ENCODE measurements at places on chromosomes 7 and 10.

DNA sequence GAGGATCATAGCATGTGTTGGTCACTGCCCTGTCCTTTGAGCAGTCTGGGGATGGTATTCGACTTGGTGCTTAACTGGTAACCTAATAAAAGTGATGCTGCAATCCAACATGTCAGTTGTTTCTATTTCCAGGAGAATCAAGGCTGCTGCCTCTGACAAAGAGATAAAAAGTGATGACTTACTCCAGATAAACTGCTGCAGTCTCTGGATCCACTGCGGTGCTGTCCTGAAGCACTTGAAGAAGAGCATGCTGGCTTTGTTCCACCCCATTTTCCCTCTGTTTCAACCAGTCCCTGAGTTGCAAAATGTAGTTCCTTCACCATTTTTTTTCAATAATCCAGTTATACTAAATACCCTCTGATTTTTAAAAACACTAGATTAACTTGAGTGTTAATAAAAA, 403.5 kb upstream of the ANKRD30A start:
- no peak for DNase-seq

DNA sequence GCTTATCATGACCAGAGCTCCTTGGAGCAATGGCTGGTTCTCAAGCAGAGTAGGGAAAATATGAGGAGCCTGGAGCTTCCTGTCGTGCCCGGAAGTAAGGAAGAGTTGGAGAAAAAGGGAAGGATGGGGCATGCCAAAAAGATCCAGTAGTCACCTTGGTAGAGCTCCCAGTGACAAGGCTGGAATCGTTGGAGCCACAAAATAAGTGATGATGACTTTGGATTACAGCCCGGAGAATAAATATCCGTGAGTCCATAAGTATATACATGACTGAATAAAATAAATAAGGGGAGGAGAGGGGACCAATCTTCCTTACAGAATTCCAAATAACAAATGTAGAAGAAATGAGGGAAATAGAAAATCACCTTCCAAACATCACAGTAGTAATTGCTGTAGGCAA, 29.3 kb downstream of the LMTK2 start:
- no peak for DNase-seq

DNA sequence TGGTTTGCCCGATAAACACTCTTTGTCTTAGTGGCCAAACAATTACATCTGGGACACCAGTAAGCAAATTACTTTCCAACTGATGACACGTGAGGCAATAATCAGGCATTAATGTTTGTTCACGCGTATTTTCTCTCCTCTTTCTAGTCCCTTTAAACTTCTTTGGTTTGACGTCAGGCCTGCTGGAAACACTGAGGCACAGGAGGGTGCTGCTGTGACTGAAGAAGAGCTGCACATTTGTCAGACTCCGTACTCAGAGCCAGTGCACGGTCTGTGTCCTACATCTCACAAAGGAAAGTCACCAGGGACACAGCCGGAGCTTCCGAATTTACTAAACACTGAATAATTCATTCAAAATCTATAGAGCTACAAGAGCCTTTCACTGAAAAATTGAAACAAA, 57.6 kb upstream of the ANAPC16 start:
- DNase-seq = no peak

GRCh38 chr7:15607529-15608210, 45.9 kb upstream of the AGMO start:
- no peak for DNase-seq

GRCh38 chr10:1316121-1316808, 260.1 kb downstream of the WDR37 start:
- DNase-seq = no peak

DNA sequence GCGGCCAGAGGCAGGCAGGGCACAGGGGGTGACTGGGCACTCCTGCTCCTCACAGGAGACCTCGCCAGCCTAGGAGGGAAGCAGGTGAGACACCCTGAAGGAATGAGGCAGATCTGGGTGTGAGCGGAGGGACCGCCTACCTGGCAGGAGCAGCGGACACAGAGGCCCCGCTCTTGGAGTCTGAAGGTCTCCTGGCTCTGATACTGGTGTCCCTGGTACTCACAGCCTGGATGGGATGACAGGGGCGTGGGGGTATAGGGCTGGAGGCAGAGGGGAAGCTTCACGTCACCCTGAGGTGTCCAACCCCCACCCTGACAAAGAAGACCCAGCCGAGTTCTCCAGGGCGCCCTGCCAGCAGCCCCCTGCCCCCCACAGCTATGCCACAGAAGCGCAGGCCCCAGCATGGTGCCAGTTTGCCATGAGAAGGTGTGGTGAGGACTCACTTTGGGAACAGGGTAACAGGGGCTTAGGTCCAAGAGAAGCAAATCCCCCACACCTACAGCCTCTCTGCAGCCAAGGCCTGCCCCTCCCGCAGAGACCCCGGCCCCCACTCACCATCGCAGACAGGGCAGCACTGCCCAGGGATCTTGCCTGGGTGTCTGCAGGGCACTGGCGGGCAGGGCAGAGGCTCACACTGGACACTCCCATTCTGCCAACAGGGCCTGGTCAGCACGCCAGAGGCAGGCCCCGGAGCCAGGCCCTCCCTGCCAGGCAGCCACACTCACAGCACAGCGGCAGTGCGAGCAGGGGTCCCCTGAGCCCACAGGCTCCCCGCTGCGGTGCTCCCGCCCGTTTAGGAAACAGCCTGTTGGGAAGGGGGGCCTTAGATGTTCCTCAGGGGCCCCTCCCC, 17.0 kb downstream of the KCP start:
- DNase-seq = peak; percentile 61

DNA sequence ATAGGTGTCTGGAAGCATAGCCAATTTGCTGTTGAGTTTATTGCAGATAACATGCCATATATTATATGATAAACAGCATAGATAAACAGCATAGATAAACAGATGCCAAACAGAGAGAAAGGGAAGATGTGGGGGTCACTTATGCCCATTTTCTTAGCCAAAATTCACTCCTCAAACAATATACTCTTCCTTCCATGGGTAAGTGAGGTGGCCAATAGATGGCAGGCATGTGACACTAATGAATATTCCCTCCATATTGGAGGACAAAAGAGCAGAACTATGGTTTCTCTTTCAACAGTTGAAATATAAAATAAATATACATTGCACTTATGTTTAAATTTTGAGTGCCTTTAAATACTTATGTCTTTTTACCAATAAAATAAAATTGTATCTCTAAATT, 1212.8 kb downstream of the REEP3 start:
- peak; percentile 9 for DNase-seq

DNA sequence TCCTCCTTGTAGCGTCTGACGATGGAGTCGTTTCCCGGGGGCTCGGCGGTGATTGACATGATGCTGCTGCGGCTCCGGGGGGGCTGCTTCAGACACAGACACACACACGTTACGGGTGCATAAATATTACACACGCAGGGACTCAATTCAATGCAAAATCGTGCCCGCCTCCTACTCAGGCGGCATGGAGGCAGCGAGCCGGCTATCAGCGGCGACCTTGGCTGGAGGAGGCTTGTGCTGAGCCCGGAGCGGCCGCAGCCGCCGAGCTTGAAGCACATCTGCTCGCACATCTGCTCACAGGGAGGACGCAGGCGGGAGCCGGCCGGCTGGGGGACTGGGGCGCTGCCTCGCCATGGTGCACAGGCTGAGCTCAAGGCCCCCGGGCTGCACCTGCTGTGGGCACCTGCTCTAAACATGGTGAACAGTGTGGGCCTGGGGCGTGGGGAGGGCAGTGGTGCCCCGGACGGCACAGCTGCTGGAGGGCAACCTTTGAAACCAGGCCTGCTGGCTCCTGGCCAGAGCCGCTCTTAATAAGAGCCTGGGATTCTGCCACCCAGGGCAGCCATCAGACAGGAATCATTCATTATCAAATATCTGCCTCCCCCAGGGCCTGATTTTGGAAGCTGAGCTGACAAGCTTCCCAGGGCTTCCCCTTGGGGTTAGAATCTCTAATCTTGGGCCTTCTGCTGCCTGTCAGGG, 84.7 kb upstream of the GNA12 start:
- no peak for DNase-seq

DNA sequence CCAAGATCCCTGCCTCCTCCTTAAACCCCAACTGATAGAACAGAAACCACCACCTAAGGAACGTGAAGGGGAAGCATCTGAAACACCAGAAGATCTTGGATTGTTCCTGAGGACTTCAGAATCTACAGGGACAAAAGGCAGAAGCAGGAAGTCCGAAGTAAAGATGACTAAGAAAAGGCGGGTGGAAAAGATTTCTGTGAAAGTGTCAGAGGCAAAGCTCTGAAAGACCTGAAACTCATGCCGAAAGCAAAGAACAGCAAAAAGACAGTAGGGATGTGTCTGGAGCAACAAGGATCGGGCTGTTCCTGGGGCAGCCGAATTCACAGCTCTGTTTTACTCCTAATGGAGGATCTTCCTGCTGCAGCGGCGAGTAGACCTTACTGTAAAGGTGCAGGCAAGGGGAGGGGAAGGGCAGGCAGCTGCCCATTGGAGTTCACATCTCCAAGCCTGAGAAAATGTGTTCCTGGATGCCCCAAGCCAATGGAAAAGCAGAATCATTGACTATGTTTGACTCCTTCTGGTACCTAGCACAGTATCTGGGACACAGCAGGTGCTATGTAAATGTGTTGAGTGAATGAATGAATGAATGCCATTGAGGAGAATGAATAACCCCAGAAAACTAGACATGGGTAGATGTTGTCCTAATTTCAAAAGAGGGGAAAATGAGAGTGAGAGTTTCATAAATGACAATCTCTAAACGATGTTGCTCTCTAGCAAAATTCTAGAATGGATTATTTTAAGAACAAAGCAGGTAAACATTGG, 40.4 kb downstream of the PDIA4 start:
- no peak for DNase-seq

All from transverse colon (tissue), 4 donors.